ENCODE measurements at places on chromosomes 11 and 22.

- no peak overlapping the region for H3K27ac ChIP-seq
- no peaks in the 10 kb centered on the region for H3K27me3 ChIP-seq
- no peaks in the 10 kb centered on the region for H3K36me3 ChIP-seq
- DNase-seq: no peak
- no peaks in the 10 kb centered on the region for H3K4me1 ChIP-seq
Measured at GRCh38 chr11:112583261-112583893, 322.7 kb upstream of the PLET1 start.

- H3K36me3 ChIP-seq: no peaks in the 10 kb centered on the region
- H3K4me3 ChIP-seq: no peak overlapping the region
- H3K4me1 ChIP-seq: no peaks in the 10 kb centered on the region
- DNase-seq: no peak
Measured at GRCh38 chr11:75639762-75640181, 29.1 kb downstream of the MAP6 start.

- H3K27me3 ChIP-seq: no peaks in the 10 kb centered on the region
- H3K4me1 ChIP-seq: 0 out of 2 replicates have a peak, but pooled peaks cover 2% of the 10 kb centered on the region
- DNase-seq: no peak
- no peak overlapping the region for H3K4me3 ChIP-seq
- H3K27ac ChIP-seq: no peak overlapping the region
Measured at GRCh38 chr11:103936059-103936458, 100.4 kb upstream of the DDI1 start.

GRCh38 chr11:84526250-84526649 lies 1100.9 kb downstream of the DLG2 start:
- H3K36me3 ChIP-seq: no peaks in the 10 kb centered on the region
- H3K27me3 ChIP-seq: no peaks in the 10 kb centered on the region
- H3K27ac ChIP-seq: no peak overlapping the region
- peaks cover 2% of the 10 kb centered on the region for H3K4me1 ChIP-seq

- H3K4me3 ChIP-seq: no peak overlapping the region
- DNase-seq: no peak
- no peaks in the 10 kb centered on the region for H3K27me3 ChIP-seq
- H3K27ac ChIP-seq: no peak overlapping the region
Measured at GRCh38 chr11:85590848-85591483, 36.2 kb downstream of the DLG2 start.

DNA sequence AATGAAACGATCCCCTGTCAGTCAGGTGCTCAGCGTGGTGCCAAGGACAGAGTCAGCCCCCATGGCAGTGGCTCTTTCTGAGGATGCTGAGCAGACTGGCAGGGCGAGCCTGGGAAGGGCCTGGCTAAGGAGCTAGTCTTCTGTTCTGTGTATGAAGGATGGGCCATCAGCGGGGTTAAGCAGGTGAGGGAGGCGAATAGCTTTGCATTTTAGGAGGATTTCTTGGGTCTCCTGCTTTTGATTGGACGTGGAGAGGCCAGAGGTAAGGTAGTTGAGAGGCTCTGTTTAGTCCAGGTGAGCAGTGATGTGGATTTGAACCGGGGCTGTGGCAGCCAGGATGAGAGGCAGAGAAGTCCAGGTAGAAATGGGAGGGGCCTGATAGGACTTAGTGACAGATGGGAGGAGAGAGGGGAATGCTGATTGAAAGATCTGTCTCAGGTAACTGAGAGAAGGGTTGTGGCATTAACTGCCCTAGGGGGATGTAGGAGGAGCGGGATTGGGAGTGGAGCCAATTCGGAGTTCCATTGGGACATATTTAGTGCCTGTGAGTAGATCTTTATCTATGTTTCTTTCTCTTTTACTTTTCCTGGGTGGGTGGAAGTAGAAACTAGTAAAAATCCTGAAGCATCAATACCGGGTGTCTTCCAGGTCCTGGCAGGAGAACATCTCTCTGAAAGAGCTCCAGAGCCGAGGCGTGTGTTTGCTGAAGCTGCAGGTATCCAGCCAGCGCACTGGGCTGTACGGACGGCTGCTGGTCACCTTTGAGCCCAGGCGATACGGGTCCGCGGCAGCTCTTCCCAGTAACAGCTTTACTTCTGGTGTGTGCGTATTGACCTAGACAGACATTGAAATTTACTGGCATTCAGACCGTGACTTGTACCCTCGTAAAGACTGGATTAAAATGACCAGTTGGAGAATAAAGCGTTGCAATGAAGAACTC lies 2.0 kb downstream of the IGHMBP2 start:
- no peaks in the 10 kb centered on the region for H3K27me3 ChIP-seq
- no peak overlapping the region for H3K27ac ChIP-seq
- DNase-seq: no peak
- no peaks in the 10 kb centered on the region for H3K4me1 ChIP-seq
- peaks cover 13% of the 10 kb centered on the region for H3K36me3 ChIP-seq

- no peak for DNase-seq
- no peaks in the 10 kb centered on the region for H3K4me1 ChIP-seq
- H3K27ac ChIP-seq: no peak overlapping the region
Measured at GRCh38 chr11:32215157-32215556, 124.3 kb downstream of the RCN1 start.

All from H1 (cell line).